ENCODE measurements at places on chromosomes 4 and X. TPM values are rescaled to one million over a fixed set of nuclear protein-coding genes. Genes with fewer than 3 reads are reported as not detected.
A peak's percentile ranks its signal among the peaks of the same experiment; 100 is the strongest.

DNA sequence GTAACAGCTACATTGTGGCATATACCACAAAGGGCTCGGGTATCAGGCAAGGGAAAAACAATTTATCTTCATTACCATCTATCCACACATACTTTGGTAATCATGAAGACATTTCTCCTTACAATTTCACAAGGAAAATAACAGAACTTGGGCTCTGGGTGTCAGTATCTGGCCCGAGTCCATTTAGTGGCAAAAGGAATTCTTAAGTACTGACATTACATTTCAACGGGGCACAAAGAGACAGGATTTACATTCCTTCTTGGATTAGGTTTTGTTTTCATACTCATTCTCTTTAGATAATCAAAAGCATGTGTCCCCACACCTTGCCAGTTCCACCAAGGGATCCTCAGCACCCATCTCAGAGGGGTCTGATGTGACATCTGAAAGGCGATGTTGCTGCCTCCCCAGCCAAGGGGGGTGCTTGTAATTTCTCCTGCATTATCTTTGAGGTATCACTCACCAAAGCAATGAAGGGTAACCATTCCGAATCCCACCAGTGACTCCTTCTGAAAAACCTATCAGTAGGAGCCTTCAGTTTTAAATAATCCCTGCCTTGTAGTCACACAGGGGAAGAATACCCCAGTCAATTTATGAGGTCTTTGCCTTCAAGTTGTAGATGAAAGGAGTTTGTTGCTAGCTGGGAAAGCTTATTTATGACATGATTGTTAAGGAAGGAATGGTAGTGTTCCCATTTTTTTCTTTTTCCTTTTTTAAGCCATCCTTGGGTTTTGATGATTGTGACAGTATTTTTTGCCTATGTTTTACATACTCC, 118.6 kb downstream of the PALLD start:
- no peak for DNase-seq

DNA sequence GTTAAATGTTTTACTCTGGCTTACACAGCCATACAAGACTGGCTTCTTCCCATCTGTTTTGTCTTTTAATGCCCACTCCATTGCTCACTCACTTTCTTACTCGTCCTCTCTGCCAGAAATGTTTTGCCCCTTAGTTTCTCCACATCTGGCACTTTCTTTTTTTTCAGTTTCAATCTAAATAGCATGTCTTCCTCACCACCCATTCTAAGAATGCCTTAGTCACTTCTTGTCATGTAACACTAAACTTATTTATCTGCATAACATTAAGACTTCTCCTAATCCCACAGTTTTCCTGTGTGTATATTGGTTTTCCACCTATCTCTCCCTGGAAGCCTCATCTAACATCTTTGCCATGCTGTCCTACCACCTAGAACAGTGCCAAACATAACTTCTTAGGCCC, 119.3 kb downstream of the ADAMTS3 start:
- no peak for DNase-seq

DNA sequence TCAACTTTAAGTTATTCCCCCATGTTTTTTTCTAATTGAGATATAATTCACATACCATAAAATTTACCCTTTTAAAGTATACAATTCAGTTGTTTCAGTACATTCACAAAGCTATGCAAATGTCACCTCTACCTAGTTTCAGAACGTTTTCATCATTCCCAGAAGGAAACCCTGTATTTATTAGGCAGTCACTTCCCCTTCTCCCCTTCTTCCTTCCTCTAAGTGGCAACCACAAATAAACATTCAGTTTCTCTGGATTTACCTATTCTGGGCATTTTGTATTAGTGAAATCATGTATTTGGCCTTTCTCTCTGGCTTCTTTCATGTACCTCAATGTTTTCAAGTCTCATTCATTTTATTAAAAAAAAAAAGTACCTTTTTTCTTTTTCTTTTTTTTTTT, 101.9 kb downstream of the TET2 start:
- DNase-seq, result no peak

DNA sequence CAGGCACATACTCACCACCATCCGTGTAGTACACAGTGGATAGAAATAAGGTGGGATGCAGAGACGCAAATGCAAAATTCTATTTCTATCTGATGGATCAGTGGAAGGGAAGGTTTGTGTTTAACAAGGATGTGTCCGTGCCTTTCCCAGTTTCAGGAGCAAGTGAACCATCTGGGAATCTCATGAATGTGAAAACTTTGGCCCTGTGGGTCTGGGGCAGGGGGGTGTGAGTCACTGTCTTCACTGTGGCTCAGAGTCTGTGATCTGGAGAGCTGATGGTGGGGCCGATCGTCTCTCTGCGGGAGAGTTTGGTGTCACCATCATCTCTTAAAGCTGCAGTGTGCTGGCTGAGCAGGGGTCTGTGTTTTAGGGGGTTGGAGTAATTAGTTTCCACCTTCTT, 179.3 kb upstream of the STS start:
- DNase-seq, result no peak

DNA sequence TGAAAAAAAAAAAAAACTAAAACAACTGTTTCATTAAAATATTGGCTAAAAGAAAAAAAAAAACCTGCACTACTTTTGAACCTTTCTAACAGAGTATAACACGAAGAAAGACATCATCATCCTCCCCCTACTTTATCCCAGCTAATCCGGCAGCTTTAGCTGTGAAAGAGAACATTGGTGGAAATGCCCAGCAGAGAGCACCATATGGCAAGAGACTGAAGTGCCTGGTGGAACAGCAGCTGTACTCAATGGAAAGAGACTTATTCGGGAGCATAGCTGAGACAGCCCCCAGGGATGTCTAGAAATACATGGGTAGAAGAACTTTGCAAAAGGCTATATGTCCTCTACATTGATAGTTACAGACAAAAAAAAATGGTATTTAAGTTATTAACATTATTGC, 30.3 kb downstream of the STPG2 start:
- peak; percentile 64 for DNase-seq

TREX2 gene
- total RNA-seq, result 1.7 TPM
